LHCN-M2 (cell line): ENCODE measurements at places on chromosomes 7 and 10. TPM values are rescaled to one million over a fixed set of nuclear protein-coding genes. Genes with fewer than 3 reads are reported as not detected.

The CC2D2B gene
- total RNA-seq: 0.11 and 0.71 TPM in 2 replicates

The PAX4 gene
- total RNA-seq: not detected in 2 replicates

The GRM3 gene
- total RNA-seq: not detected in 2 replicates

The PRR15 gene
- not detected in 2 replicates for total RNA-seq

The RALA gene
- 17.0 and 18.3 TPM in 2 replicates for total RNA-seq

The ARMC3 gene
- total RNA-seq: not detected in 2 replicates

The RET gene
- under 0.01 TPM in 1 of 2 replicates, not detected in the other for total RNA-seq
